ENCODE measurements at places on chromosomes 1 and 21.

- no peak for DNase-seq
These were observed 4.6 kb downstream of the COL18A1 start for GRCh38 chr21:45409466-45410150.

- no peak for DNase-seq
These were observed 507.1 kb downstream of the SMYD3 start for GRCh38 chr1:245999697-246000637.

- DNase-seq: no peak
These were observed 128.8 kb upstream of the CD34 start for GRCh38 chr1:208039536-208040332.

GRCh38 chr21:14541841-14542490, 4.1 kb downstream of the SAMSN1 start:
- no peak for DNase-seq

GRCh38 chr1:18939398-18940302, 16.8 kb downstream of the IFFO2 start:
- no peak for DNase-seq

DNA sequence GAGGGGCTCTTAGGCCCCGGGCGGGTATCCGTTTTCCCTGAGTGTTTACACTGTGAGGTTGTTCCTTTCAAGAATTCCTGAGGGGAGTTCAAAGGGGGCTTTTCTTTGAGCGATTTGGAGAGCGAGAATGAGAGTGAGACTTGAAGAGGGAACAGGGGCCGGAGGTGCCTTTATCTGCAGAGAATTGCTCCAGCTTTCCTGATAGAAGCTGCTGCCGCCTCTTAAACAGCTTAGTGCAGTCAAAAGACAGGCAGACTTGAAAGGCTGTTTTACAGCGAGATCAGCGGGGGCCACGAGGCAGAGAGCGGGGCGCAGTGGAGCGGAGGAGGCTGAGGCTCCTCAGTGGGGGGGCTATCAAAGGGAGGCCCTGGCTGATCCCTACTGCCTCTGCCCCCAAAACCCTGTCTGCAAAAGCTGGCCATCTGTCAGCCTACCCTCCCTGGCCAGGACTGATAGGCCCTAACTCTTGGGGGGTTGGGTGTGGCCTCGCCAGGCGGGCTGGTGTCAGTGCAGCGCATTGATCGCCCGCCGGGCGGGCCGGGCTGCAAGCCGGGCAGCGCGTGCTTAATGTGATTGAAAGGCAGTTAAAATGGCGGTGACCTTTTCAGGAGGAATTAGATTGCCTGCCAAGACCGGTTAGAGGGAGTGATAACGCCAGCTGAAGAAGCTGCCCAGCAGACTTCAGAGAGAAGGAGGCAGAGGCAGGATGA, 36.4 kb downstream of the TMEM53 start:
- no peak for DNase-seq

GRCh38 chr1:192168964-192169363, 10.7 kb downstream of the RGS18 start:
- no peak for DNase-seq

DNA sequence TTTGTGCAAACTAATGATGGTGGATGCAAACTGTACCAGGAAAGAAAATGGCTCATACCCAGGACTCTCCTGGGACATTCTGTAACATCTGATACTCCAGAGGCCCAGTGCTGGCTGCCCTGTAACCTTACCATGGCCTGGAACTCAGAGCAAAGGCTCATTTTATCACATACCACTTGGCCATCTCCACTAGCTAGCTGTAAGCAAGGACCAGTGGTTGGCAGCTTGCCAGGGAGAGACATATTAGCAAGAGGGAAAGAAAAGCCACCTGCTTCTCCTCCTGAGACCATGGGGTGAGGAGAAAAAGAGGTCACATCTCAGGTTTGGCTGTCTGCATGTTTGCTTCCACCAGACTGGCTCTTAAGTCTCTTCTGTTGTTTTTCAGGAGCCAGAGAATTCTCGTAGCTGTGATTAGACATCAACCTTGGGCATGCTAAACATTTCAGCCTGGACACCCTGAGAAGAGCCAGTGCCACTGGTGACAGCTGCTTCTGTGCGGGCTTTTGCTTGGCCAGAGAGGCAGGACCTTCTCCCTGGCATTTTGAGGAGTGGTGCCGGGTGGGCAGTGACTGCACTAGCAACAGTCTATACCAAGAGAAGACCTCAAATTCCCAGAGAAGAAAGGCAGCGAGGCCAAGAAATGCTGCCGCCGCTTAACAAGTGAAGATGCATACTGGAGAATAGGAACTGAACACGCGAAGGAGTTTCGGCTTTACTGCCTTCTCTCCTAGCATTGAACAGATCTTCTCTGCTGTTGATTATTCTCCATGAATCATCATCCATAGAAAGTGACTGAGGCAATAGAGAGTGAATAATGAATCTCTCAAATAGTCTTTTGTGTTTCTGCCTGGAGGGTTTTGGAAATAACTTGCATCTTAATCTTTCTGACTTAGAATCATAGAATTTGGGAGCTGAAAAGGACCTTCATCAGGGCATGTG, 6.7 kb upstream of the INKA2 start:
- no peak for DNase-seq

GRCh38 chr21:31145274-31145673, 107.0 kb upstream of the KRTAP19-8 start:
- no peak for DNase-seq

DNA sequence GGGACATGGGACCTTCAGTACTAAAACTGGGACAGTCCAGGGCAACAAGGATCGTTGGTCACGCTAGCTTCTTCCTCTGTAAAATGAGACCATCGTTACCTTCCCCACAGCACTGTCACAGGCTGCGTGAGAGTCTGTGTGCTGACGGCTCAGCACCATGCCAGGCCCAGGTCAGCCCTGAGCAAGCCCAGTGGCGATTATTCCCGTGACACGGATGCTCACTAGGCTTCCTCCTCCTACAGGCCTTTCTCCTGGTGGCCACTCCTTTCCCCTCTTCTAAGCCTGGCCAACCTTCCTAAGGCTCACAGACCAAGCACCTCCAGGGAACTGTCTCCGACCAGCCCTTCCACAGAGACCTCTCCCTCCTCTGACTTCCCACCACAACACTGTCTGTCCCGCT, 69.3 kb upstream of the RUNX3 start:
- no peak for DNase-seq

DNA sequence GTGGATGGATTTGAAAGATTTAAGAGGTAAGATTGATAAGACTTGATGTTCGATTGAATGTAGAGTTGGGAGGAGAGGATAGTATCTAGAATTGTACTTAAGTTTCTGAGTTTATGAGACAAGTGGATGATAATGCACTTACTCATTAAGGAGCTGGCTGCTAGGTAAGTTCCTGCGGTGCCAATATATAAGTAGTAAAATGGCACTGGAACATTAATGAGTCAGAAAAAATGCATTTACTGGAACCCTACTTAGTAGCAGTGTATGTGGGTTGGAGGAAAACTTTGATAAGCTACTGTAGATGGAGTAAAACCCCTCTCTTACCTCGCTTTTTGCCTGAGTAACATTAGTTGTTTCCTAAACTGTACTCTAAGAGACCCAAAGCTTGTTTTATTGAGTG, 68.2 kb downstream of the ZFYVE9 start:
- no peak for DNase-seq

- DNase-seq: no peak
These were observed 7.5 kb downstream of the DMAP1 start for GRCh38 chr1:44220755-44221154.

- no peak for DNase-seq
These were observed 15.5 kb upstream of the SERINC2 start for GRCh38 chr1:31397360-31398095.

- no peak for DNase-seq
These were observed 102.7 kb downstream of the LMX1A start for GRCh38 chr1:165253818-165254254.

DNA sequence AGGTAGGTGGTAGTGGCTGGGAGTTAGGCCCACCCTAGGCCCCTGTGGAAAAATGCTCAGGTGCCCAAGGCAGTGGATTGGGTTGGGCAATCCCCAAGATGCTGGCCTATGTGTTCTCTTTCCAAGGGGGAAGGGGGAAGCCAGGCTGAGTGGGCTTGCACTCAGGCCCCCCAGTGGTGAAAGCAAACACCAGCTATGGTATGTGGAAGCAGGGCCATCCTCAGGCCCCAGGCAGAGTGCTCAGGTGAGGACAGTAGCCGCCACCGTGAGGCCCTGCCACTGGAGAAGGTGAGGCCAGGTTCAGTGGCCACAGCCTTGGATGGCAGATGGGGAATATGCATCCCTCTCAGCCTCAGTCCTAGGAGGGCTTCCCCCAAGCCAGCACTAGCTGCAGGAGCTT, 11.8 kb downstream of the LY9 start:
- no peak for DNase-seq

DNA sequence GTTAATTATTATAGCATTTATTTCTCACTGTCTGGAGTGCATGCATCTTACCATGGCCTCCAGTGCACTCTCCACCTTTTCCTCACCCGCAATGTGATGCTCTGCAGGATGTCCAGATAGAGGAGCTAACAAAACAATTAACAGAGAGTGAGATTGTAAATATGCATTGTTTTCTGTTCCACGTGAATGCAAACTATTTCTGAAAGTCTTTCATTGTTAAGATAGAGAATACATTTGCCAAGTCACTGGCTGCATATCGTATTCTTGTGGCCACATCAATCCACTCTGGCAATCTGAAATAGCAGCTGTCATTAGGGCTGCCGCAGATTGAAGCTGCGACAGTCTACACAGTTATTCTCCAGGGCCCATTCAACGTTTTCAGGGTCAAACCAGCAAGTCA, 143.8 kb downstream of the DUSP10 start:
- no peak for DNase-seq

GRCh38 chr1:11311816-11312755, 39.1 kb downstream of the UBIAD1 start:
- DNase-seq: no peak

GRCh38 chr1:3895279-3895950, 4.7 kb downstream of the C1orf174 start:
- no peak for DNase-seq

DNA sequence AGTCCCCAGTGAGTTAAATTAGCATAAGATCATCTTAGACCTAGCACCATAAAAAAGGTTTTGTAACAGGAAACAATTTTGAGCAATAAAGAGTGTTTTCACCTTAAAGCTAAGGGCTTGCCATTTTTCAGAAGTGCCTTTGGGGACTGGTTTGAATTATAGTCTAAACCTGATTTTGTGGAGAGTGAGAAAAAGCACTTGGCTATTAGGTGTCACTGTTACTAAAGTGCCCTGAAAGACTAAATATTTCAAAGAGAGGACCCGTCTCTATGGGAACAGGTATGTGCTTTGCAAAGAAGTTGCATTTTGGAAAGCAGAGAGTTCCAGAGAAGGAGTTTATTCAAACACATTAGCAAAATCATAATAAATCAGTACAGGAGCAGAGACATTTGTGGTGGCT, 9.1 kb downstream of the NTNG1 start:
- no peak for DNase-seq

DNA sequence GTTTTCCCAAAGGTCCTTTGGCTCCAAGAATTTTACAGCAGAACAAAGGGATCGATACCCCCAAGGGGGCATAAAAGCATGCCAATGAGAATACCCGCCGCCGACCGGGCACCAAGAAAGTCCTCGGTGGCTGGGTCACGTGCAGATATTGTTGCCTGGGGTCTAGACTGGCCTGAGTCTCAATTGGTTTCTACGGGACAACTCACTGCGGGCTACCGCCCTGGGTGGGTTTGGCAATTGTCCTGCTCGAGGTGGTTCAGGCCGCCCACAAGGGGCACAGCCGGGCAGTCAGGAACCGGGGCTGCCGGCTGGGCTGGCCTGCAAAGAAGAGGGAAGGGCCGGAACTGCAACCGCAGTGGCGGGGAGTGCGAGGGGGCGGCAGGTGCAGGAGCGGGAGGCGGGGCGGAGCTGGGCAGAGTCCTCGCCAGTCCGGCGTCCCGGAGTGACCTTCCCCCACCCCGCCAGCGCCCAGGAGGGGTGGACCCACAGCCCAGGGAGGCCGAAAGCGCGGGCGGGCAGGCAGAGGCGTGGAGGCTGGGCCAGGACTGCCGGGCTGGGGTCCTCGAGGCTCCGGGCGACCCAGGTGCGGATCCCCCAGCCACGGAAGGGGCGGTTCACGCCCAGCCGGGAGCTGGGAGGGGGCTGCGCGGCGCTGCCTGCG, 926 bp upstream of the ATP1B1 start:
- DNase-seq: peak; percentile 53

GRCh38 chr1:207669528-207670009, 24.6 kb downstream of the CR1L start:
- no peak for DNase-seq

DNA sequence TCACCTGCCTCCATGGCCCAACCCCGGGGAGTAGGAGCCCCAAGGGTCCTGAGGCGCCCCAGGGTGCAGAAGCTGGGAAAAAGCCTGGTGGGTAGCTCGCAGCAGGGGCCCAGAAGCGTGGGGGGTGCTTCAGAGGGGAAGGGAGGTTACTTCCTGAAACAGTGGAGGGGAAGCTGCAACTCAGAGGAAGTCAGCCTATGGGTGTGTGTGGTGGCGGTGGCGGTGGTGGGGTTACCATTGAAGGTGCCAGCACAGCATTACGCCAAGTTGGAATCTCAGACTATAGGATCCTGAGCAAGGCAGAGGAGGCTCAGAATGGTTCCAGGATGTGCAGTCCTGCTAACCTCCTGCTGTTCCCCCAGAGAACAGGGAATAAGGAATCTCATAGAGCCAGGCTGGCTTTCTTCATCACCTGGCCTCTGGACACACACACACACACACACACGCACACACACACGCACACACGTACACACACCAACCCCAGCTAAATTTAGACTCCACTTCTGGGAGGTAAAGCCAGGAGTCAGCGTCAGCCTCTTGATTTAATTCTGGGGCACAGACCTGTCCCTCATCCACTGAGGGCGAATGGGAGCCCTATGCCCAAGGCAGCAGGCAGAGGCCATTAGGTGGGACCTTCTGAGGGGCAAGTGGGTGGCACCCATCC, 1.3 kb downstream of the DENND4B start:
- DNase-seq: no peak

GRCh38 chr21:41371685-41372030, 9.8 kb downstream of the MX2 start:
- no peak for DNase-seq

- no peak for DNase-seq
These were observed 1.3 kb downstream of the AHDC1 start for GRCh38 chr1:27602462-27603308.

DNA sequence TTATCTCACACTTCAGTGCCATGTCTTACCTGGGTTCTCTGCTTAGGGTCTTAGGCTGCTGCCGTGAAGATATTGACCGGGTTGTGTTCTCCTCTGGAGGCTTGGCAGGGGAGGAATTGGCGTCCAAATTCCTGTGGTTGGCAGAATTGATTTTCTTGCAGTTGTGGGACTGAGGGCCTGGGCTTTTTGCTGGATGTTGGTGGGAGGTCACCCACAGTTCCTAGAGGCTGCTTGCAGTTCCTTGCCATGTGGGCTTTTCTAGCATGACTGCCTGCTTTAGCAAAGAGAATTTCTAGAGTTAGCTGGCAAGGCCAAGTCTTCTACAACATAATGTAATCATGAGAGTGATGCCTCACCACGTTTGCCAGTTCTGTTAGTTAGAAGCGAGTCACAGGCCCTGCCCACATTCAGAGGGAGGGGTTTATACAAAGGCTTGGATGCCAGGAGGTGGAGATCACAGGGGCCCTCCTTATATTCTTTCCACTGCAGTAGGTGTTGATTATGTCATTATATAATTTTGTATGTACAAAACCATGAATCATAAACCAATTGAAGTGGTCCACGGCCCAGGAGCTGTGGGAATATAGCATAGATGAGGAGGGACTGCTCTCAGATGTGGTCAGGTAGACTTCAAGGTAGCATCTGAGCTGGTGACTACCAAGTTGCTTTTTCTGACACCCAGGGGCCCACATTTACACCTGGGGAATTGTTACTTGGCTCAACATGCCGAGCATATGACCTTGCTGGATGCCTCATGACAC, 6.6 kb downstream of the UBL4B start:
- DNase-seq: no peak

- no peak for DNase-seq
These were observed 12.7 kb downstream of the INSL5 start for GRCh38 chr1:66788231-66788939.

Measured in right renal pelvis (tissue), 4 donors.